ENCODE measurements at places on chromosomes 5 and 9.

DNA sequence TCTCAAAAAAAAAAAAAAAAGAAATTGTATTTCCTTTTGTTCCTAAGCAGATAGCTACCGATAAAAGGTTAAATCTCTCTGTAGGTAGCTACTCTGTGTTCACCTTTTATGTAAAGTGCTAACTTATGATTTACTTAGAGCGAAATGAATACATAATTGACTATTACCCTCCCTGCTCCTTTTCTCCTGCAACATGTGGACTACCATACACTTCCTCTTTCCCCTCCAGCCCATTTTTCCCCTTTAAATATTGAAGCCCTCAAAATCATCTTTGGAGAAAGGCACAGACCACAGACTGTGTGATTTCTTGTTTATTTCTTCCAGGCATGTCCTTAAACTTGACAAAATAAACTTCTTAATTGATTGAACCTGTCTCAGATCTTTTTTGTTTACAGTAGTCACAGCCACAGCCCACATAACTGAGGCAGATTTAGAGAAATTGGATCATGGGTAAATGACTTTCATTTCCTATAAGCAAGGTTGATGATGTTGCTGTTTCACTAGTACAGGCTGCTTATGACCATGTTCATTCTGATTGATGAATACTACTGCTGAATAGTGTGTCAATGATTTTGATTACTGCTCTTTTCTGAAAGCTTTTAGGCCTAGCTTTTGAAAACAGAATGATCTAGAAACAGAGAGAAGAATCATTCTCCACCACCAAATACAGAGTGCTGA, 59.2 kb downstream of the PHAX start:
- DNase-seq, result no peak

DNA sequence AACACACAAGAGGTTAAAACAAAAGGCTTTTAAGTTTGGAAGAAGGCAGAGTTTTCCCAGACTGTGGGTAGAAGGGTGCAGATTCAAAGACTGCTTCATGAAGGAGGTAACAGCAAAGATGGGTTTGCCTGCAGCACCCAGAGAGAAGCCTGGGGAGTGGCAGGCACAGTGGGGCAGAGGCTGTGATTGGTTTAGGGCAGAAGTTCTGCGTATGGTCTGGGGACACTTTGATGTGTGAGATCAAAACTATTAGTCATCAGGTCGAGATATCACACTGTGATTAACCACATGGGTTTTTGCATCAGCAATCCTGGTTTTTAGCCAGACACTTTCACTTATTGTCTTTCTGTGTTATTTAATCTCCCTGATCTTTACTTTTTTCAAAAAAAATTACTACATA, 188.8 kb upstream of the GLRA1 start:
- no peak for DNase-seq

DNA sequence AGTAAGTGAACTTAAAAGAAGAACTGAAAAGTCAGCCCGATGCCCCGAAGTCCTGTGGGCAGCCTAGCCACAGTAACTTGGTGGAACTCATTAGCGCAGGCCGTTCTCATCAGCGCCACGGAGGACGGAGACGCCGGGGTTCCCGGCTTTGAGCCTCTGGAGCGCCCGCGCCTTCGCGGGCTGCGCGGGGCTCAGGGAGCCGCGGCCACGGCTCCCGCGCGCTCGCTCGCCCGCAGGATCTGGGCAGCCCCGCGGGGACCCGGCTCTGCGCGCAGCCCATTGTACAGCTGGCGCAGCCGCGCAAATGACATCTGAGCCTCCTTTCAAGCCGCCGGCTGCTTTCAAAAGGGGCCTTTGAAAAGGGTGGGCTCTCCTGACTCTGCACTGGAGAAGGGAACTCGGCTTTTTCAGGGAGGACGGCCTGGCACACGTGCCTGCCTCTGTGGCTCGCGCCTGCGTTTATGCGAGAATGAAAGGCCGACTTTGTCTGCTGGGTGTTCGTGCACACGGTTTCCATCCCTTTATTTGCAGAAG, 40.7 kb downstream of the TLR4 start:
- DNase-seq, result no peak

DNA sequence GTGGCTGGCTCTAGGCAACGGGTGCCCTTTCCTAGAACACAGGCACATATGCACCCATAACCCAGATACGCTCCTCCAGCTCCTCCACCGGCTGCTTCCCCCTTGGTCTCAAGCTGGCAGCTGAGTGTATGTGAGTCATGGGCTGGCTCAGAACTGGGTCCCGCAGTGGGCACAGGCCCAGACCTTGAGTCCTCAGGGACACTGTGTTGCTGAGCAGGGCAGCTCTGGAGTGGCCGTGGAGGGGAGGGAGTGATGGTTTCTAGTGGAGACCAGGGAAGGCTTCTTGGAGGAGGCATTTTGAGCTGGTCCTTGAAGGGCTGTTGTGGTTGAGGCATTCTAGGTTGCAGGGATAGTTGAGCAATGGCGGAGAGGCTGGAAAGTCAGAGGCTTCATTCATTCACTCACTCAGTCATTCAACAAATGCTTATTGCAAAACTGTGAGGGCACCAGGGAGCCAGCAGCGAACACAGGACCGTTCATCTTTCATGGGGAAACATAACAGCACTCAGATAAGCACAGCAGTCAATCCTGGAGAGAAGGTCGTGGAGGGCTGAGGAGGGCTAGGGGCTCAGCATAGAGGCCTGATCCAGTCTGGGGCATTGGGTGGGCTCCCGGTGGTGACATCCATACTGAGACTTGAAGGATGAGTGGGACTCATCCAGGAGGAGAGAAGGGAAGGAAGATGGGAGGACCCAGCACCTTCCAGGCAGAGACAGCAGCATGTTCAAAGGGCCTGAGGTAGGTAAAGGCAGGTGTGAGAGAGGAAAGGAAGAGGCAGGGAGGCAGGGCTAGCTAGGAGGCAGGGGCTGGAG, 2.4 kb downstream of the BBLN start:
- no peak for DNase-seq

DNA sequence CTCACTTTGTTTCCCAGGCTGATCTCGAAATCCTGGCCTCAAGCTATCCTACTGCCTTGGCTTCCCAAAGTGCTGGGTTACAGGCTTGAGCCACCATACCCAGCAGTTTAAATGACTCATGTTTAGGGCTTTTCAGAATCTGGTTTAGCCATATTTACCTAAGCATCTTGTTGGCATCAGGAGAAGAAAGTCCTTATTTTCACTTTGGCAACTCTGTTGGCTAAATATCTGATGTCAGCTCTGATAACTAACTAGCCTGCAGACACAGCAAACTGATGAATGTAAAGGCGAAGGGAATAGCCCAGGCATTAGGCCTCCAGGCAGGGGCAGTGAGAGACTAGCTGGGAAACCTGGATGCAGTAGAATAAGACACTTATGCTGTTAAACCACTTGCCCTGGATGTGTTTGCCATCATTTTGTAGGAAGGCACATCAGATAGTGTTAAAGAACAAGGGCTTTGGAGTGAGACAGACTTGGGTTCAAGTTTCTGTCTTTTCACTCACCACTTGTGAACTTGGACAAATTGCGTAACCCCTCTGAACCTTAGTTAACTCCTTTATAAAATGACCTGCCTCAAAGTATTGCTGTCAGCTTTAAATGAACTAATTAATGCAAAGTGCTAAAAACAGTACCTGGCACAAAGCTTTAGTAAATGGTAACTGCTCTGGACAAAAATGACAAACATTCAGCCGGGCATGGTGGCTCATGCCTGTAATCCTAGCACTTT, 34.7 kb upstream of the GARNL3 start:
- no peak for DNase-seq

DNA sequence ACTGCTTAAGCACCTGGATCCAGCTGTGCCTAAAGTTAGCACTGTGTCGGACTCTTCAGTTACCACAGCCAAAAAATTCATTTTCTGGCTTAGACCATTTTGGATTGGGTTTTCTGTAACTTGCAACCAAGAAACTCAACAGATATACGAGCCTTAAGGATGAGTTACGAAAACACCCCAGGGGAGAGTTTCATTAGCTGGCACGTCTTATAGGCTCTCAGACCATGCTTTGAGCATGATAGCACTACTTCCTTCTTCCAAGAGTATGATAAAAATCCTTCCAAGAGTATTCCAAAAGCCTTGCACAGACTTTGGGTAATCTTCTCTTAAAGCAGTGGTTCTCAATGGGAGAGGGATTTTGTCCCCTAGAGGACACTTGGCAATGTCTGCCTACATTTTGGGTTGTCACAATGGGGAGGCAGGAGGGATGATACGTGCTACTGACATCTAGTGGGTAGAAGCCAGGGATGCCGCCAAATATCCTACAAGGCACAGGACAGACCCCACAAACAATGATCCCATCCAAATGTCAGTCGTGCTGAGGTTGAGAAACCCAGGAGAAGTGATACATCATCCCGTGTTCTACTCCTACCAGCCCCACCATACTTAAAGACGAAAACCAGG, 64.8 kb downstream of the SMIM23 start:
- DNase-seq, result no peak

GRCh38 chr9:115328228-115328627, 210.3 kb upstream of the TNC start:
- DNase-seq, result no peak

DNA sequence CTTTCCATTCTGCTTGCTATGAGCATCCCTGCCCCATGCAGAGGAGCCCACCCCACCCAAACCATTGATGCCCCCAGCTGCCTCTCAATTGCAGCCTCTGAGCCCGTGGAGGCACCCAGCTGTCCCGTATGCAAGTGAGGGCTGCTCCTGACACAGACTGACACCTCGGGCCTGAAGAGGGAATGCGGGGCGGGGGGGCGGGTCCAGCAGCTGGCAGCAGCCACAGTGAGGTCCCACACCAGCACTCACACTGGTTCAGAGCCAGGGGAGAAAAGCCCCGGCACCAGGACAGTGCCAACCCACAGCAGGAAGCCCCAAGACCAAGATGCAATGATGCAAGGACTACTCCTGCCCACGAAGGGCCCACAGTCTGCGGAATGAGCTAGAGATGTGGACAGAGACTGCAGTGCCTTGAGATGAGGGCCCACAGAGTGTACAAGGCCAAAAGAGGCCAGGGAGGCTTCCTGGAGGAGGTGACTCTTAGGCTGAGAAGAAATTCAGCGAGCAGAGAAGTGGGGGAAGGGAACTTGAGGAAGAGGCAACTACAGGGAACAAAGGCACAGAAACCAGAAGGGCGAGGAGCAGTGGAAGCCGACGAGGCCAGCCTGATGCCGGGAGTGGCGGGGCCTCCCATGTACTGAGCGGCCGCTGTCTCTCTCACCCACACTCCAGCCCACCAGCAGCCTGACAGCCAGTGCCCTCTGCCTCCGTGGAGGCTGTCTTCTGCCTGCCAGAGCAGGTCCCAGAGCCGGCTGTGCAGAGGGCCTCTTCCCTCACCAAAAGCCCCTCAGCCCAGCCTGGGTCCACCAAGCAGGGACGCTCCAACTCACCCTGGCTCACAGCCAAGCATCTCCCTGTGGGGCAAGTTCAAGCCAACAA, 9.2 kb downstream of the EEIG1 start:
- no peak for DNase-seq

GRCh38 chr9:110027671-110028081, 180.3 kb downstream of the C9orf152 start:
- no peak for DNase-seq

DNA sequence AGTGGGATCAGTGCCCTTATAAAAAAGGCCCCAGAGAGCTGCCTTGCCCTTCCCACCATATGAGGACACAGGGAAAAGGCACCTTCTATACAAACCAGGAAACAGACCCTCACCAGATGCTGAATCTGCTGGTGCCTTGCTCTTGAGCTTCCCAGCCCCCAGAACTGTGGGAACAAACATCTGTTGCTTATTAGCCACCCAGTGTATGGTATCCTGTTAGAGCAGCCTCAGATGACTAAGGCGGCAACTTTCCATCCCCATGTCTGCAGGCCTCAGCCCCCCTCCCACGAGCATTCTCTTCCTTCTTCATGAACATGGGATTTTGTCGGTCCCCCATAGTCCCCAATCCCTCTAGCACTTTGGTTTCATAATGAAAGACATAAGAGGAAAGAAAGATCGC, 202.5 kb upstream of the GAS1 start:
- no peak for DNase-seq

DNA sequence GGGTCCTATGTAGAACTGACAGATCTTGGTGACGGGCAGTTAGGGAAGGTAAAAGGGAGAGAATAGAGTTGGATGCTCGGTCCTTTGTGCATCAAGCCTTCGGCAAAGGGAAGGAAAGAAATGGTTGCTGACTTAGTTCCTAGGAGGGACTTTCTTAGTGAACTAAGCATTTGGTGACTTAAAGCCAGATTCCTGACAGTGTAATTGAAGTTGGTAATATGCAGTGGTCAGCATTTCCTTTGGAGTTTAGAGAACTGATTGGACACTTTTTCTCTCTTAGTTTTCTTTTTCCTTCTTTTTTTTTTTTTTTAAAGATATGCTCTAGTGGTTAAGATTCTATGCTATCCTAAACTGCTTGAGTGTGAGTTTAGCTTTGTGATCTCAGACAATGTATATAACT, 2.3 kb downstream of the CLTA start:
- DNase-seq, result no peak

- no peak for DNase-seq
Measured at GRCh38 chr5:95216136-95216955, 68.5 kb downstream of the MCTP1 start.

DNA sequence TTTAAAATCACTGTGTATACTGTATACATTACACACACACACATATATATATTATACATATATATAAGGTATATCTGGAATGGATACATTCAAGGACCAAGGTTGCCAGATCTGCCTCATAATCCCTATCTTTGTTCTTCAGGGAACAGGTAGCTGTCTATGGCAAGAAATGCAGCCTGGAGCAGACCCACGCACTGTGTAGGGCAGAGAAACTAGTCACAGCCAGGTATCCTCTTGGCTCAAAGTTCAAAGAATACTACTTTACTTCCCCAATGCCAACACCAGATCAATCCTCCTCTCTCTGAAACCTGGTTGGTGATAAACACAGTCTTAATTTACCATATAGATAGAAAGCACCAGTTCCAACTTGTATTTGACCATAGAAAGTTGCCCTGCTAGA, 313.6 kb downstream of the PRELID2 start:
- no peak for DNase-seq

DNA sequence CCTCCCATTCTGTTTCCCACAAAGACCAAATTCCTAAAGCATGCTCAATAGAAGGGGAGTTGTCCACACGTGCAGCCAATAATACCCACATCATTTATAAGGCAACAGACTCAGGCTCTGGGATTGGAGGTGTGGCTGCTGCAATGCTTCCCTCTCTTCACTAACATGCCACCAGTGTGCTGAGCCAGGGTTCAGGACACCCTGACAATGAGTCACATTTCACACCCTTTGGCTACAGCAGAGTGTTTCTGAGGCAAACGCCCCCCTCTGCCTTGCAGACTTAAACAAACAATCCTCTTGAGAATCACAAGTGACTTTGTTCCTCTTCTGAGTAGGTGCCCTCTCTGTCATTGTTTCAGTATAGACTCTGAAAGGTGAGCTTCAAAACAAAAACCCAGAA, 189.3 kb upstream of the TLE4 start:
- no peak for DNase-seq

DNA sequence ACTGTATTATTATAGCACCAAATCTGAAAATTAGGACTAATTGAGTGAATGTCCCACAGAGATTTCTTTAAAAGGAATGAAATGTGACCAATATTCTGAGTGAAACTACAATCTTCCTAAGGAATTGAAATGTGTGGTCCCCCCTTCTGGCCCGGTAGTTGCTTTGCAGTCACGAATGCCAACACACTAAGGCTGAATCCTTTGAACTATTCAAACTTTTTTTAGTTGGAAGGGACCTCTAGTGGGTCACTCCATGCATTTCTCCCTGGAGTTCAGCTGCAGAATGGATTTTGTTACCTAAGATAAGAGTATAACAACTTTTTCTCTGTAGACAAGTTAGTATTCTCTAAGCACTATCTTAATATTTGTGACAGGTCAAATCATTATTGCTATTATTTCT, 2.8 kb downstream of the CDH6 start:
- DNase-seq, result no peak
